WERI-Rb-1 (cell line): ENCODE measurements at places on chromosomes 1 and 21.

DNA sequence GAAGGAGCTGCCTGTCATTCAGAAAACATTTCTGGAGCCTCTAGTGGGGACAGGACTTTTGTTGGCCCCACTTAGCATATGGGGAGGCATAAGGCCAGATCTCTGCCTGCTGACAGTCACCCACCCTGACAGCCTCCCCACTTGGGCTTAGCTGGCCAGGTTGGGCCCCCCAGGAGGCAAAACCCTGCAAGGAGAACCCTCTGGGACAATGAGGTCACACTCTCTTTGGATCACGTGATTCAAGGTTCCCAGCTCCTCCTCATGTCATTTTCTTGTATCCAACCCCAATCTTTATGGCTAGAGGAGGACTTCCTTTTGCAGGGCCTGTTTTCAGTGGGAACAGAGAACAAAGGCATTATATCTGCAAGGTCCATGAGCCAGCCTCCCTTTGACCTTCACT, 60.0 kb downstream of the NAV1 start:
- DNase-seq = no peak

GRCh38 chr1:240946926-240947325, 335.0 kb upstream of the GREM2 start:
- DNase-seq = peak; percentile 74

DNA sequence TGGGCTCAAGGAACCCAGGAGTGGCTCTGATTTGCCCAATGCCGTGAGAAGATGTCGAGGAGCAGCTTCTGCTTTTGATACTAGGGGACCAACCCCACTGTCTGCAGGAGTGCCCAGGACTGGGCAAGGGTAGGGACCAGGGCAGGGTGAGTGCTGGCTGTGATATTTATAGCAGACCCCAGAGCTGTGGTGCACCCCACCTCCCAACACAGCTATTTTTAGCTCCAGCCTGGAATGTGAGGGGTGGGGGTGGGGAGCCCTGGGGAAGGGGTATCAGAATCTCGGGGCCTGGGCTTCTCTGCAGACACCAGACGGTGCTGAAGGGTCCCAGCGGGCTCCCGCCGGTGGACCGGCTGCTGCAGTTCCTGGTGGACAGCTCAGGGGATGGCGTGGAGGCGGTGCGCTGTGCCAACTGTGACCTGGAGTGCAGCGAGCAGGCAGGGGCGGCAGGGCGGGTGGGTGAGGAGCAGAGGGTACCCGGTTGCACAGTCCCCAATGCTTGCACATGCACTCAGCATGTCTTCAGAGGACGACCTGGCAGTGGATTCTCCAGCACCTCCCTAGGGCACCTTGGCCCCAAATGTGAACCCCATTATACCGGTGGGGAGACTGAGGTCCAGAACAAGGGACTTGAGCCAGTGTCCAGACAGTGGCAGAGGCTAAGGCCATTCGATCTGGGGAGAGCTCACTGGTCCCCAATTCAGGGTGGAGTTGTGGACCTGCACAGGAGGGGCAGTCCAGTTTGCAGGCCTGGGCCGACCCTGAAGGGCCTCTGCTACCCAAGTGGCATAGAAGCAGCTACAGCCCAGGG, 1.4 kb downstream of the RNF207 start:
- DNase-seq = no peak

DNA sequence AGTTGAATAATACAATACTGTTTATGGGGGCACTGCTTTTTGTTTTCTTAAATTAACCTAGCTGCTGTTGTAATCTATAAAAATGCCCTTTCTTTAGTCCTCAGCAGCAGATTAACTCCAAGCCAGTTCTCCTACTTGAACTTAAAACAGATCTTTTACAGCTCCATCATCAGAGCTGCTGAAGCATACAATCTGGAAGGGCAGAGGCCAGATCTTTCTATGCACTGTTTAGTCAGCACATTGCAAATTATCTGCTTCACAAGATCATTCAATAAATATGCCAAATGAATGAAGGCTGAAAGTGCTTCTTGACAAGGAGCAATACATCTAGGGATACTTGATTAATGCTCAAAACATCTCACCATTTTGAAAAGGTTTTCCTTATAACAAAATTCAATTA, 115.8 kb downstream of the PLPPR5 start:
- no peak for DNase-seq

GRCh38 chr1:40853113-40853884, 8.9 kb downstream of the CITED4 start:
- DNase-seq = no peak

- DNase-seq = no peak
These were observed 20.8 kb upstream of the MYSM1 start for GRCh38 chr1:58720680-58721079.

GRCh38 chr1:200242110-200243041, 167.5 kb downstream of the ZNF281 start:
- peak; percentile 64 for DNase-seq

- DNase-seq = no peak
These were observed 57.8 kb upstream of the CACNA1E start for GRCh38 chr1:181425566-181425965.

GRCh38 chr1:157152510-157152909, 14.3 kb upstream of the ETV3 start:
- no peak for DNase-seq
